ENCODE measurements at places on chromosomes 2 and 18.

GRCh38 chr2:241935314-241935713 lies 65.8 kb downstream of the RTP5 start:
- no peak for DNase-seq

DNA sequence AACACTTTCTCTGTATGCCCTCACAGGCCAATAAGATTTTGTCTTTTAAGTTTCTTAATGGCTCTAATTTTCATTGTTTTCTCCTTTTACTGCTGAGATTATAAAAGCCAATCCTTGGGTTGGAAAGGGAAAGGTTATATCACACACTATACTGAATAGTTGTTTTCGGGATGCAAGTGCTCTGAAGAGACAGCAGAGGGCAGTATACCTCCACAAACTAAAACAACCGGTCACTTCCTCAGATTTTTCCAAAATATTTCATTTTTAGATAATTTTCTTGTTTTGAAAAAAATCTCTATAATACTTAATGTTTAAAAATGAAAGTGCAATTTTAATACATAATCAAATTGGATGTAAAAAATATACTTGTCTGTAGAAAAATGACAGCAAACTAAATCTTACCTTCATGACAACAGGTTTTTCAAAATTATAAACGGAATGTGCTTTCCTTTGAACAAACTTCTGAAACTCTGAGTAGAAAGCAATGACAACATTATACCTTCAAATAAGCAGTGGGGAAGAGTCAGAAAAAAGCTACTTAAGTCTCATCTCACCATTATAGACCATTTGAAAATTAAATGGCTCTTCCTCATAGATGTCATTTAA lies 82.7 kb downstream of the ORC4 start:
- no peak for DNase-seq

DNA sequence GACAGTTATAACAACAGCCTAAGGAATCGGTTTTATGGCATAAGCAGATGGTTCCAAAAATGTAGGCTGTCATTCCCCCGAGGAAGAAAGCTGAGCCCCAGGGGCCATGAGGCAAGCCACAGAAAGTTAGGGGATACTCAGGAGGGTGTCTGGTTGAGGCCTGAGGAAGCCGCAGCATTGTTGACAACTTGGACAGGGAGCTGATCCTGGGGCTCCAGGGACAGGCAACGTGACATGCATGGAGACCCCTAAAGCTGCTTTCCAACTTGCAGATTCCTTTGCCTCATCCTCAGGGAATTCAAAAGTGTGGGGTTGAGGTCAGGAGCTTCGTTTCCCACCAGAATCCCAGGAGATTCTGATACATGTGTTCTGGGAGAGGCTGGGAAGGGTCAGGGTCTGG lies 20.9 kb downstream of the CELF4 start:
- no peak for DNase-seq

DNA sequence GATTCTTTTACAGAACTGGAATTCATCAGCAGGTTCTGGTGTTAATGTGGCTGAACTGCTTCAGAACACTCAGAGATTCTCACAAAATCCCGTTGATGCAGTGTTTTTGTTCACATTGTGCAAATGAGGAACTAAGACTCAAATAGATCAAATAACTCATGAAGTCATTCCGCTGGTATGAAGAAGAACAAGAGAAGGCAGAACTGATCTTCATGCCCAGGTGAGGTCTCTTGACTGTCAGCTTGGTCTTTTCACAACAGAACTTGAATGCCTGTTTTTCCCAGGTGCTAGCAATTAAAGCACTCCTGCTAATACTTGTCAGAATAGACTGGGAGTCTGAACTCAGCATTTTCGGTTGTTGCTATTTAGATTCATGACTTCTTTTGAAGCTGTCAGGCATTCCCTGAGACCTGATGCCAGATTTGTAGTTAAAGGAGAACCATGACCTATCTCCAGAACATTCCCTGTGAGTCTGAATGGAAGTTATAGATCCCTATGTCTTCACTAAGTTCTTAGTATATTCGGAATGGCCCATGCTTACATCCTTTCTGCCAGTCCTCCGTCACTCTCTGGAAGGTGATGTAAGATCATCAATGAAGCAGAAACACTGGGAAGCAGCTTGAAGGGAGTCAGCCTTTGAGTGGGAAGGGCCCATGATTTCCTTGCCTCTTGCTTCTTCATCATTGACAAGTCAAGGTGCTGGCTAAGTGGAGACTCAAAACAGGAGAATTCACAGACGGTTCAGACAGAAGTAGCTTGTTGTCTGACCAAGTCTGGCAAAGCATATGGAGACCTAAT lies 155.7 kb downstream of the MTCL1 start:
- DNase-seq = no peak

DNA sequence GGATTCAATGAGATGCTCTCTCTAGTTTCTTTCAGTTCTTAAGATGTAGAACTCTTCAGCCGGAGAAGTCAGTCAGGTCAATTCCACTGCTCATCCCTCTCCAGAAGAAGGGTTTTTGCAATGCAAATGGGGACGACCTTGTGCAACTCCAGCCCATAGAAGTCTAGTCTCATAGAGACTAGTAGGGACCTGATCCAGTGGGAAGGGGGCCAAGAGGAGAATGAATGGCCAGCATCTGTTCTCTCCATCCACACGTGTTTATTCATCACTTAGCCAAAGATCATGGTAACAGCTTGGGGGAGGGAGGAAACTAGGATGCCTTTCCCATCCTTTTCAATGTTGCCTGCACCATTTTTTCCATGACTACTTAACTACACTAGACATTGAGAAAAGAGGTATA lies 120.2 kb downstream of the LAMA3 start:
- DNase-seq = no peak

DNA sequence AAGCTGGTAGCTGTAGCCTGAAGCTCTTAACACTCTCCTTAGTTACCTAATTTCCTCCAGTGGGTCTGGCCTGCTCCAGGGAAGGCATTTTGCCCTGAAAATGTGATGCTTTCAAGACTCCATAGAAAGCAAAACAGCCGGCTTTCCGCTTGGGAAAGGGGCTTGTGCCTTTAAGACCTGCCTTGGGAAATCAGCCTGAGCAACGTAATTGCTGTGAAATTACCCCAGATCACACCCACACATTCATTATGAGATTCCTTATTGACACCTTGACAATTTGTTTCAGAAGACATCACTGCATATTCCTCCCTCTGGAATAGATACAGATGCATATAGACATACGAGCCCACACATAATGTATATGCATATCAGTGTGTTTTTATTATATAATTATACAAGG lies 190.5 kb upstream of the SKOR2 start:
- no peak for DNase-seq

GRCh38 chr18:75801178-75801577 lies 373.7 kb upstream of the SMIM21 start:
- DNase-seq = no peak

GRCh38 chr2:230974096-230974913 lies 21.6 kb upstream of the SPATA3 start:
- DNase-seq = no peak

- DNase-seq = no peak
These were observed 38.8 kb downstream of the NRP2 start for GRCh38 chr2:205721057-205721449.

GRCh38 chr2:31200972-31201371 lies 16.3 kb downstream of the CAPN14 start:
- DNase-seq = no peak

GRCh38 chr2:177256026-177256425 lies 8.5 kb downstream of the NFE2L2 start:
- no peak for DNase-seq

GRCh38 chr18:72895548-72895947 lies 27.8 kb upstream of the NETO1 start:
- no peak for DNase-seq

- DNase-seq = no peak
These were observed 11.7 kb downstream of the HSBP1L1 start for GRCh38 chr18:79975985-79976680.

- DNase-seq = no peak
These were observed 188.2 kb downstream of the PLCL1 start for GRCh38 chr2:197992482-197993133.

DNA sequence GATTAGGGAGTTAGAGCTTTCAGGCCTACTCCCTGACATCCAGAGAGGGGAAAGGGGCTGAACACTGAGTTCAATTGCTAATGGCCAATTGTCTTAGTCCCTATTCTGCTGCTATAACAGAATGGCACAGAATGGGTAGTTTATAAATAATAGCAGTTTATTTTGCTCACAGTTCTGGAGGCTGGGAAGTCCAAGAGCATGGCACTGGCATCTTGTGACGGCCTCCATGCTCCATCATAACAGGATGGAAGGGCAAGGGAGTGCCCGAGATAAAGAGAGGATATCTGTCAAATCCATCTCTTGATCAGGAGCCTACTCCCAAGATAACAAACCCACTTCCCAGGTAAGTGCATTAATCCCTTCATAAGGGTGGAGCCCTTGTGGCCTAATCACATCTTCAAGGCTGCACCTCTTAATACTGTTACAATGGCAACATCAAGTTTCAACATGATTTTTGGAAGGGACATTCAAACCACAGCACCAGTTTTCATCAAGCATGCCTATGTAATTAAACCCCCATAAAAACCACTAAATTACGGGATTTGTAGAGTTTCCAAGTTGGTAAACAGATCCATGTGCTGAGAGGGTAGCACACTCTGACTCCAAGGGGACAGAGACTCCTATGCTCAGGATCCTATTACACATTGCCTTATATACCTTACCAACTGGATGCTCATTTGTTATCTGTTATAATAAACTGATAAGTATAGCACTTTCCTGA lies 44.6 kb downstream of the BAZ2B start:
- no peak for DNase-seq

- no peak for DNase-seq
These were observed 19.4 kb upstream of the RRM2 start for GRCh38 chr2:10103179-10103578.
